ENCODE measurements at places on chromosomes 6 and 20.
A peak's percentile ranks its signal among the peaks of the same experiment; 100 is the strongest.

DNA sequence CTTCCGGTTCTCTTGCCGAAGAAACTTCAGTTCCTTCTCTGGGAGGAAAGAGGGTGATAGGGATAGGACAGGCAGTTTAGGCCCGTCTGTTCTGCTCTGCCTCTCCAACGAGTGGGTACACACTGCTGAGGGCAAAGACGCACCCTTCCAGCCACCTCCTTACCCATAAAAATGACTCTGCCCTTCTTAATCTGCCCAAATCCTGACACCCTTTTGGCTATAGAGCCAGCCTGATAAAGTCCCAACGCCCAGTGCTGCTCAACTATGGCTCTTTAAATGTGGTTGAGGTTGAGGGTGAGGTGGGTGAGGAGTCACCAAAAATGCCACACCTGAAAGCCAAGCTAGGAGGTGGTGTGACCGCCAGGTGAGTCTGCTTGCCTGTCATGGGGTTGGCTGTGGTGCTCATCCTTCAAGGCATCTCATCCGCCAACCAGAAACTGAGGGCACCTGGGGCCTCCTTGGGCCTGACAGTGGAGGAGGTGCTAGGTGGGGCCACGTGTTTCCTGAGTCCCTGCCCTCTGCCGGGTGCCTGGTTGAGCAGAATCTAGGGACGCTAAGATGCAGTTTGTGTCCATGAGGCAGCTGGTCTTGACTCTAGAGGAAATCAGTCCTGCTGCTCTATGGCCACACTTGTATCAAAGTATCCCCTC, 16.3 kb downstream of the CCDC167 start:
- DNase-seq: no peak

- no peak for DNase-seq
Observed at GRCh38 chr6:55319961-55320695, 7.1 kb upstream of the GFRAL start.

DNA sequence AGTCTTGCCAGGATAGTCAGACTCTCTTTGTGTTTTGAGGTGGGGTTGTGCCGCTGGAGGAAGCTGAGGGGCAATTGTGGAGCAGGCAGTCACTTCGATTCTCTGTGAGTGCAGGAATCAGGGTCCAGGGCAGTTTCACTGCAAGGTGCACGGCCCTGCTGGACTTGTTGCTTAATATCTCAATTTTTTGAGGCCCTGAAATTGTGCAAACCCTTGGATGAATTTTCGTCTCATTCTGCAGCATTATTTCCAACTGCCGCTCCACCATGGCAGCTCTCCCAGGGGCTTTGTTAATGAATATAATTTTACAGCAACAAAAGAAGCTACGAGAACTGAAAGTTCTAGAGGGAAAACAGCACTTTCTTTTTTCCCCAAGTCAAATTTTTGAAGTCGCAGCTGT, 531.9 kb downstream of the QKI start:
- DNase-seq: no peak

- DNase-seq: no peak
Observed at GRCh38 chr6:3500262-3501014, 43.6 kb upstream of the SLC22A23 start.

DNA sequence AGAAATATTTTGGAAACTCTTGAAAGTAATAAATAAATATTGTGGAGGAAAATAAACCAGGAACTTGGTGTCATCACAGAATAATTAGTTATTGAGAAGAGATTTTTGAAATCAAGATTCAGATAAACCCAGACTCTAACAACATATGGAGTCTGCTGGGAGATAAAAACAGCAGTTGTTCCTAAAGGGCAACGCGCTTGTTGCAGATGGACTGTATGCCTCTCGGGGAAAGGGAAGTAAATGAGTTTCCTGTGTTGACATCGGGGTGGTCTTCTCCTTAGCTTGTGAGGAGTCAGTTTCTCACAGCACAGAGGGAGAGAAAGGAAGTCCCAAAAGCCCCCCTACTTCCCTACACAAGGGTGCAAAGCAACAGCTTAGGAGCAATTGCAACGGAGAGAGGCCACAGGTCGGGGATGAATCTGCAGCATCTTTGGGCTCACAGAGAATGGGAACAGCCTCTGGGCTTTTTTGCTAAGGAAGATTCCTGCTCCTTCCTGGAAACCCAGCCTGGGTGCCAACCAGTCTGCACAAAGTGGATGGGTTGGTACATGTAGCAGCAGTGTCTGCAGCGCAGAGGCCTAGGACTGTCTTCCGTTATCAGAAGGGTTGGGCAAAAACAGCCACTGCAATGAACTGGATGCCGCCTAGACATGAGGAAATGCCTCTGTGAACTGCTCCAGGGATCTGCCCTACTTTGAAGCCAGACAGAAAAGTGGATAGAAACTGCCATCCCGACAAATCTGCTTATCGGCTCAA, 603.0 kb upstream of the NRSN1 start:
- DNase-seq: no peak

- no peak for DNase-seq
Observed at GRCh38 chr20:8431538-8432434, 299.7 kb downstream of the PLCB1 start.

GRCh38 chr6:38483526-38483925, 156.2 kb downstream of the BTBD9 start:
- DNase-seq: no peak

DNA sequence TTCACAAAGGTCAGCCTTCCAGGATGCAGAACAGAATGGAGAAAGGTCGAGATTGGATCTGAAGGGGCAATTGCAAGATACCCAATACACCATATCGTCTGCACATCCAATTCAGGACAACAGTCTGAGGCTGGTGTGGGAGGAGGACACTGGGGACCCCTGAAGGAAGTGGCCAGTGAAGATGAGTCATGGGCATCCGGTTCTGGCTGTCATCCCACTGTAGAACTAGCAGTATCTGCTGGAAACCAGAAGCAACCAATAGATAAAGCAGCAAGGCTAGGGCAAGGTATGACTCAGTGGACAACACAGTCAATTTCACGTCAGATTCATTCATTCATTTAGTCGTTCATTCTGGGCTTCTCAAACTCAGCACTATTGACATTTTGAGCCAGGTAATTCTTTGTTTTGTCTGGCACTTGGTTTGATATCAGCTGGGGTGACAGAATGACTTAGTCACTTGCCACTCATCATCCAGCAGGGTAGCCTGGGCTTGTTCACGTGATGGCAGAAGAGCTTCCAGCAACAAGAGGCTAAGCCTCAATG, 30.3 kb upstream of the SHLD1 start:
- DNase-seq: no peak

- no peak for DNase-seq
Observed at GRCh38 chr6:90458353-90459224, 128.3 kb downstream of the MAP3K7 start.

GRCh38 chr6:48086187-48086586, 24.8 kb downstream of the PTCHD4 start:
- DNase-seq: no peak

DNA sequence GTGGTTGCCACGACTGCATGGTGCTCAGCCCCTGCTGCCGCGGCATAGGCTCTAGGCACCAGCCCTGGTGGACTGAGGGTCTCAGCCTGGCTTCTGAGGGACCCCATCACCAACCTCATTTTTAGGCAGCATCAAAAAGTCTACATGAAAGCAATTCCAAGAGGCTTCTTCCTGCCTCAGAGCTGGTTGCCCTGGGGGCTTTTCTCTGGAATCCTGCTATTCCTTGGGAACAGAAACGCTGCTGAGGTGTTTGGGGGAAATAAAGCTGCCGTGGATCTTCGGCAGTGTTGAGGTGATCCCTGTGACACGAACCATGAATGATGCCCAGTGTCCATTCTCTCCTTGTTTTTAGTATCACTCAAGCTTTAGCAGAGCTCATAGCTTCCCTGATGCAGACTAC, 148.4 kb upstream of the LRFN2 start:
- no peak for DNase-seq

DNA sequence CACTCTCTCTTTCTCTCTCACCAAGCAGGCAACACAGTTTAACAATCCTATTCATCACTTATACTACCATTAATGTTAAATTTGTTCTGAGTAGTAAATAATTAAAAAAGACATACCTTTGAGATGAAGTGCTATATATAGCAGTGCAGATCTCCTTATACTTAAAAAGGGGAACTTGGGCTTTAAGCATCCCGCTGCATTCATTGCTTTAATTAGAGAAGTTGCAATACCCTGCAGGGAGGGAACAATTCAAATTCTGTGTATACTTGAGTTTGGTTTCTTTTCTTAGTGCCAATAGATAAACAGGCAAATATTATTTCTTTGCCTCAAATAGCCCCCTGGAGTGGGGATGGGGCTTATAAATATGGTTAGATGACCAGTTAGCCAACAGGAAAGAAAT, 10.8 kb upstream of the ZBTB24 start:
- peak; percentile 83 for DNase-seq

DNA sequence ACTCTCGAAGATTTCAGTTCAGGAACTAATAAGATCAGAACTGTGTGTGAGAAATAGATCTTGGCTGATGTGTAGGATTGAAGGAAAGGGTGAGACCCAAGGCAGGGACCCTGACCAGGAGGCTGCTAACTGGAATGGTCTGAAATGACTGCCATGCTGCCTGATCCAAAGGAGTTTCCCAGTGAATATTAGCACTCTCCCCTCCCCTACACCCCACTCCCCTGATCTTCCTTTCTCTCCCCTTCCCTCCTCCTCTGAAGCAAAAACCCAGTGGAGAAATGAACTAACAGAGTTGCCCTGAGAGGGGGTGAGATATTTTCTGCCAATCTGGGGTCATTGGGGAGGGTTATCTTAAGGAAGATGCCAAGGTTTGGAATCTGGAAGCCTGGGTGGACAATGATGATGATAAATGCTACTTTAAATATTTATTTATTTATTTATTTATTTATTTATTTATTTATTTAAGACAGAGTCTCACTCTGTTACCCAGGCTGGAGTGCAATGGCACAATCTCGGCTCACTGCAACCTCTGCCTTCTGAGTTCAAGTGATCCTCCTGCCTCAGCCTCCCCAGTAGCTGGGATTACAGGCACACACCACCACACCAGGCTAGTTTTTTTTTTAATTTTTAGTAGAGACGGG, 371.0 kb upstream of the CHD6 start:
- DNase-seq: no peak

DNA sequence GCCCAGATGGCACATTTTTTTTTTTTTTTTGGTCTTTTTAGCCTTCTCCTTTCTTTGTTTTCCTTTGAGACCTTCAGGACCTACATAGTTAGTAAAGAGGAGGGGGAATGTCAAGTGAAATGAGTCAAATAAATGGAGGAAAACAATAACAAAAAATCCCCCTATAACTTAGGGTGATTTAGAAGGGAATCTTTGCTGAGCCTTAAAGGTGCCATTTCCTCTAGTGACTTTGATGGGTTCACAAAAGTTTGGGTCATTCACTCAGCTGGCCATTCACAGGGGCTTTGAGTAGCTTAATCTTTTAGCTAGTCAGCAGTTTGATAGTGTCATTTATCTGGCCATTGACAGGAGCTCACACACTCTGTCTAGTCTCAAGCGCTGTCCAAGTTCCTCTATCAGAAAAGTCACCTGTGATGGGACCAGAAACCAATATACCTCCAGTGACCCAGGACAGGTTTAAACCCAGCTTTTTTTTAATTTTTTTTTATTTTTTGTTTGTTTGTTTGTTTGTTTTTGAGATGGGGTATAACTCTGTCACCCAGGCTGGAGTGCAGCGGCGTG, 275.1 kb upstream of the PRDM1 start:
- DNase-seq: no peak

- DNase-seq: peak; percentile 42
Observed at GRCh38 chr6:28496099-28496779, 19.4 kb downstream of the GPX6 start.

DNA sequence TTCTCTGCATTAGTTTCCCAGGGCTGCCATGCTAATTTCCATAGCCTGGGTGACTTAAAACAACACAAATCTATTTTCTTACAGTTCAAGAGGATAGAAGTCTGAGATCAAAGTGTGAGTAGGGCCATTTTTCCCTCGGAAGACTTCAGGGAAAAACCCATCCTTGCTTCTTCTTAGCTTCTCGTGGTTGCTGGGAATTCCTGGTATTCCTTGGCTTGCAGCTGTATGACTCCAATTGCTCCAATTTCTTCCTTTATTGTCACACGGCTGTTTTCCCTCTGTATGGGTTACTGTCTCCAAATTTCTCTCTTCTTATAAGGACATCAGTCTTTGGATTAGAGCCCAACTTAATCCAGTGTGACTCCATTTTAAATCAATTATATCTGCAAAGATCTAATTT, 128.4 kb upstream of the JAG1 start:
- no peak for DNase-seq

- no peak for DNase-seq
Observed at GRCh38 chr20:19143890-19144289, 68.6 kb upstream of the SLC24A3 start.

DNA sequence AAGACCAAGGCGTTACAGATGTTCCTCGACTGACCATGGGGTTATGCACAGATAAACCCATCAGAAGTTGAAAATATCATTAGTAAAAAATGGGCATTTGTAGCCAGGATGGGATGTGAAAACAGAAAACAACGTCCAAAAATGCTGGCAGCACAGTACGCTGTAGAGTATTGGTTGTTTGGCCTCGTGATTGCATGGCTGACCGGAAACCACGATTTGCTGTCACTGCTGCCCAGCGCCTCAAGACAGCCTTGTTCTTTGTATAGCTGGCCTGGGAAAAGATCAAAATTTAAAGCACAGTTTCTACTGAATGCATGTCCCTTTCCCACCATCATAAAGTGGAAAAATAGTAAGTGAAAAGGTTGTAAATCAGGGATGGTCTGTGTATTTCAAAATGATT, 41.9 kb downstream of the MTHFD1L start:
- no peak for DNase-seq

Data from common myeloid progenitor, CD34-positive (primary cell).